ENCODE measurements at places on chromosomes 5 and 9.

GRCh38 chr9:82271106-82271561 is 282.6 kb downstream of the SPATA31D1 start:
- DNase-seq, result no peak

- no peak for DNase-seq
Measured at GRCh38 chr5:67373518-67373917, 176.9 kb upstream of the CD180 start.

- DNase-seq, result no peak
Measured at GRCh38 chr9:85030316-85030715, 360.8 kb downstream of the NTRK2 start.

DNA sequence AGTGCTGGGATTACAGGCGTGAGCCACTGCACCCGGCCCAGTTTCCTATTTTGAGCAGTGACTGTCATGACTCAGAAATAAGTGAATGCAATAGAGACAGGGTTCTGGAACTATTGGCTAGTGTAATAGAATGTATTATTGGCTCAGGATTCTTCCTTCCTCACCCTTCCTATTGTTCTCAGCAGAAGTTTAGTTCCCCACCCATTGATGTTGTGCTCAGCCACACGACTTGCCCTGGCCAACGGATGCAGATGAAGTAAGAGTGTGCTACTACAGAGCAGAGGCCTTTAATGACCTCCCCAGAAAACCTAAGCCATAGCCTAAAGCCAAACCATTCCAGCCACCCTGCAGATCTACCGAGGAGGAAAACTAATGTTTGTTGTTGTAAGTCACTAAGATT is 287.9 kb downstream of the AGTPBP1 start:
- DNase-seq, result no peak

- no peak for DNase-seq
Measured at GRCh38 chr9:129891569-129891968, 56.3 kb downstream of the USP20 start.

- DNase-seq, result no peak
Measured at GRCh38 chr9:114319147-114319546, 3.8 kb upstream of the ORM1 start.

- DNase-seq, result no peak
Measured at GRCh38 chr9:135439916-135440315, 39.7 kb upstream of the PPP1R26 start.

GRCh38 chr5:16518606-16519005 is 53.0 kb upstream of the ZNF622 start:
- no peak for DNase-seq

GRCh38 chr5:87156631-87157030 is 111.1 kb upstream of the RASA1 start:
- DNase-seq, result no peak

DNA sequence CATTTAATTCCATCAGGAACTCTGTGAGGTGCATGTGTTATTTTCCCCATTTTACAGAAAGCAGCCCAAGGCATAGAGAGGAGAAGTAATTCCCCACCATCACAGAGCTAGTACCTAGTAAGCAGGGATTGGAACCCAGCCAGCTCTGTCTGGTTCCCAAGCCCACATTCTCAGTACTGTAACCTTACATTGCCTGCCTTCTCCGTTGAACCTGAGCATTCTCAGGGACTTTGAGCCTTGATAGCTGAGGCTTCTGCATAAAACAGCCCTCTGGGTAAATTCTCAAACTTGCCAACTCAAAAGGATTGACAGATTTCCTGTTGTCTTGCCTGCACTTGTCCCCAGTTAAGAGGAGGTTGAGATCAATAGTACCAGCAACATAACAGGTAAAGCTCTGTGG is 9.2 kb upstream of the GLE1 start:
- no peak for DNase-seq

DNA sequence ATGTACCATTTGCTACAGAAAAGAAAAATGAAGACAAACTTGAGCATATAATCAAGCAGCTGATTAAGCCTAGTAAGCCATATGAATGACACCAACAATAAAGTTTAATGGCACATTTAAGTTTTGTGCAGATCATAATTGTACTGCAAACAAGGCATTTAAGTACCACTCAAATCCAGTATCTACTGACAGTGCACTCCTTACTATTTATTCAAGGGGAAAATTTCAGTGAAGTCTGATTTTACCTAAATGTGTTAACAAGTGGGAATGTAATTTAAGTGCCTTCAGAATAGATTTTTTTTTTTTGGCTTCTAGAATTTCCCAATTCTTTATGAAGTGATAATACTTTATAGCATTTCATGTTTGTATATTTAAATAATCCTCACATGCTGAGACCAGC is 341.0 kb upstream of the POU5F2 start:
- DNase-seq, result no peak

DNA sequence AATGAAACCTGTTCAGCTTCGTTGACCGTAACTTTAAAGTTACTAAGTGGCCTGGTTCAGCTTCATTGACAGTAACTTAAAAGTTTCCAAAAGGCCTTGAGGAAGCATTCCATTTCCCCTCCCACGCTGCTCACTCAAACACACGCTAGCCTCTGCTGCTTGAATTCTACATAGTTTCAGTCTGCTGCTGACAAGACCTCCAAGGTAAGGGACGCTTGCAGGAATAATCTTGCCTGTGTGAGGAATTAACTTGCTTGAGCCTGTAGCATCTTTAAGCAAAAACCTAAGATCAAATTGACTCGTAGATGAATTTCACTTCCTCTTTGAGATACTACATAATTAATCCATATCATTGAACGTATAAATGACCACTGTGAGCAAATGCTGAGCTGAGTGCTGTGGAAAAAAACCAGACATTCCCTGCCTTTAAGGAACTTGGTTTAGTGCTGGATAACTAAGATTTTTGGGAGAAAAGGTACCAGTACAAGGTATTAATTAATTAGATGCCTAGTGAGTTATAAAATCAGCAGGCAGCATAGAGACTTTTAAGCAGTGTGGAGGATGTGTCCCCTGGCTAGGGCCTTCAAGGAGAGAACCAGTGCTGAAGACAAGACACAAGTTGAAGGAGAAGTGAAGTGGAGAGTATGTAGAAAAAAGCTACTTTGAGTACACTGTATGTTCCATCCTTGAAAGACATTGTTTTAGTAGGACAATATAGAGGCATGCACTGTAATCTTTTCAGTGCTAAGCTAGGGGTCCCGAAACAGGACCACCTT is 39.2 kb downstream of the GRAMD2B start:
- no peak for DNase-seq

GRCh38 chr9:112013266-112013665 is 116.7 kb downstream of the UGCG start:
- DNase-seq, result no peak

DNA sequence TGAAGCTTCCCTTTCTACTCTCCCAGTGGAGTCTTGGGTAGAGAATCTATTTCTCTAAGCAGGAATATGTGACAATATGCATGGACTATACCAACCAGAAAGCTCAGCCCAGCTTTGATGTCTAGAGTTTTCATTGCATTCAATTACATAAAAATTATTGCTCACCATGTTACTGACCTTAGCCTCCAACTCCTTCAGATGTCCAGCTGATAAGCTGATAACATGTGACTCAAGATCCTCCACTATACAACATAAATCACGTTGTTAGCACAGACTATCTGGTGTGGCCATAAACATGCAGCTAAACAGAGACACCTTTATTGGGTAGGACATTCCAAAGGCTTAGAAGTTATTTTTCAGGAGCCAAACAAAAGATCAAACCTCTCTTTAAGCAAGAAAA is 1168.2 kb downstream of the CDH12 start:
- no peak for DNase-seq

DNA sequence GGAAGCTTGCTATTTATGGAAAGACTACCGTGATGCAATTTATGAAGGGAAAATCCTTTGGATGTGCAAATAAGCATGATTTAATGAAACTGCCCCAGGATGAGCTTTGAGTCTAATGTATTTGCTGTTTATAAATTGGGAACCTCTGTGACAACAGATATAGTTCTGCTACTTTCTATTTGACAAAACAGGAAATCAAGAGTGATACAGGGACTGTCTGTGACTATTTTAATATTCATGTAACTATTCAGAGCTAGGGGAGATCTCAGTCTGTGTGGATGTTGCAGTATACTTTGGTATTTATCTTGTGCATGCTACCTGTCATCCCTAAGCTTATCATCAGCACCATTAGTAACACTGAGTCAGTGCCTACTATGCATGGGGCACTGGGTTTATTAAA is 132.1 kb downstream of the PDZD2 start:
- DNase-seq, result no peak

GRCh38 chr9:22446589-22446949 is at the start of gene DMRTA1:
Gene DMRTA1 (plus strand): TSS chr9:22446824. CDS start chr9:22447066, 242 bp downstream.
- peak; percentile 36 for DNase-seq

DNA sequence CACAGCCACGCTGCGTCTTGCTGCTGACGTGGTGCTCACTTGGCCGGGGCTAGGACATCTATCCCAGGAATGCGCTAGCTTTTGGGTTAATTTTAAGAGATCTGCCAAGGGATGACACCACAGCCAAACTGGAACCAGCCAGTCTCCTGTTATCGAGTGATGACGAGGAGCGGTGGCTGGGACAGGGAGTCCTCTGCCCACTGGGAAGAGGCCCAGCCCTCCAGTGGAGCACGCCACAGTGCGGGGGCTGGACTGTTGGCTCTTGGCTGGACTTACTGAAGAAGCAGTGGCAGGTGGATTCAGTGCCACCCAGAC is 55.1 kb upstream of the PHYKPL start:
- no peak for DNase-seq

DNA sequence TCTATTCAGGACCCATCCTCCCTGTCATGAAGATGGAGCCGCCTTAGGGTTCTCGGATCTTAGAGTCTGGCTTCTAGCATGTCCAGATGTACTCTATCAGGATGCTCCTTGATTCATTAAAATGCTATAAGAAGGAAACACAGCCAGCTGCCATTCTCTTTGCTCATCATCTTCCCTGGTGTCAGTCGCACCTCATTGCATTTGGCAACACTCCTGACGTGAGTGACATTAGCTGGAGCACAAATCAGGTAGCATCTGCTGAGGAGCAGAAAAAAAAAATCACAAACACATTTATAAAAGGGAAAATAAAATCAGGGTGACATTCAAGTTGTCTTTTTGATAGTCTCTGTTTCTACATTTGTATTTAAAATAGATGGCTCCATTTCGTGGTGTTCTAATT is 226.1 kb upstream of the NMUR2 start:
- DNase-seq, result no peak
